ENCODE measurements at places on chromosomes 13 and 19.

GRCh38 chr19:6047741-6048251 is 62.5 kb downstream of the RFX2 start:
- peak; percentile 28 for DNase-seq

- DNase-seq = no peak
Observed at GRCh38 chr13:95245071-95245470, 56.2 kb downstream of the ABCC4 start.

- no peak for DNase-seq
Observed at GRCh38 chr19:33340991-33341390, 32.5 kb upstream of the CEBPG start.

DNA sequence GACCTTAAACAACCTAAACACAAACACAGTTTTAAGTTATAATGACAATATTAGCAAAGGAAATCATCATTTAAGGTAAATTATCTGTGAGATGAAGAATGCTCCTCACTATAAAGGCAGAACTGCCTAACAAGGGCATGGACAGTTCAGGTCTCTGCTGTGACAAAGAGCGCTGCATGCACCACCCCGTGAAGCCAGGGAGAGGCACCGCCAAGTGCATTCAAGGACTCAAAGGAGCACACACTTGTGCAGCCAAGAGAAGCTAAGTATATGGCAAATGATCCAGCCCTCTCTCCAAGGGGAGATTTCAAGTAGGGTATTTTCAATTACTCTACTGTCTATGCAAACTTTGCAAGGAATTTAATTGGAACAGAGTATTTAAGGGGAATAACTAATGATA is 126.0 kb downstream of the RAP2A start:
- DNase-seq = no peak

DNA sequence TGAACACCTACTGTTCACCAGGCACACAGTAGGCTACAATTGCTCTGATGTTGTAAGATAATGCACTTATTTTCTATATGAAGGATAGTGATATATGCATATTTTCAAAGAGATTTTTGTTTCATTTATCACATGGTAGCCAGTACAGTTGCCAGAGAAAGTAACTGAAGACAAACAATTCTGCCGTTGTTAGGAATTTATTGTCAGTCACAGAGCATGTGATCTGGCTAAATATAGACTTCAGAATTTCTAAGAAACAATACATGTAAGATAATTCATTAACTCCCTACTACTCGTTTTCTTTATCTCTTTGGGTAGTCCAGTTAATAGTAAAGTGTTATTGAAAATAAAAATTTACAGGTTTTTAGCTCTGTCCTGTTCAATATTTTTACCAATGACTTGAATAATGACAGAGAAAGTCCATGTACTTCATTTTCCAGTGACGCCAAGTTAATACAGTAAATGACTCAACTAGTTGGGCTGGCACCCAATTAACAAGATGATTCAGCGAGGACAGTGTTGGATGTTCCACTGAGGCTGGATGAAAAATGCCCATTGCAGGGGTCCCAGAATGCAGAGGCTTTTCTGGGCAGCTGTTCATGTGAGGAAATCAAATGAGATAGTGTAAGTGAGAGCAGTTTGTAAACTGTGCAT is 35.6 kb downstream of the GJA3 start:
- no peak for DNase-seq

DNA sequence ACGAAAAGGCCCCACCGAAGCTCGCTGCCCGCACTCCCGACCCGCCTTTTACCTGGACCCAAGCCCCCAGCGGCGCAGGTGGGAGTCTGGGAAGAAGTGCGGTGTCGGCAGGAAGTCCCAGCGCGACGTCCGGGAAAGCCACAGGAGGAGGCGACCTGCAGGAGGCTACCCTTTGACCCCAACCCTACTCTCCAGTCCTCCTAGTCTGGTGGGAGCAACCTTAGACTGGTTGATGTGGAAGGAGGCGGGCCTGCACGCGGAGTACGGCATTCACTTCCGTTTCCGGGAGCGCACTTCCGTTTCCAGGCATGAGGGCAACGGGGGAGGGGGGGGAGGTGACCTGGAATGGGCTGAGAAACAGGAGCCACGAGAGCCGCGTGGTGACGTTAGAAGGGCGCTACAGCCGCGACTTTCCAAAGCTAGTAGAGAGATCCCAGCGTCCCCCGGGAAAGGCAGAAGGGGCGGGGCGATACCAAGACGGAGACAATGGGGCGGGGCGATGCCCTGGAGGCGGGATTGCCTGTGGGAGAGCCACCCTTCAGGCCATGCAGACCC is 28.5 kb downstream of the ZNF266 start:
- DNase-seq = no peak
